Lung microvascular endothelial cell (primary cell): ENCODE measurements at places on chromosomes 6 and 20. TPM values are rescaled to one million over a fixed set of nuclear protein-coding genes. Genes with fewer than 3 reads are reported as not detected.

The GPLD1 gene
- total RNA-seq = under 0.01 and 0.20 TPM in 2 replicates

The AKAP12 gene
- 250 and 900 TPM in 2 replicates for total RNA-seq

The MOCS3 gene
- total RNA-seq = 5.4 and 7.9 TPM in 2 replicates

The COL9A3 gene
- total RNA-seq = 0.44 and 0.99 TPM in 2 replicates

The ZC2HC1B gene
- not detected in 2 replicates for total RNA-seq

The RHAG gene
- not detected in 2 replicates for total RNA-seq

The THBS2 gene
- 2.0 and 2.4 TPM in 2 replicates for total RNA-seq

The TFAP2B gene
- total RNA-seq = not detected in 2 replicates

GRCh38 chr6:75101896-75102295, 104.0 kb downstream of the COL12A1 start:
- DNase-seq = peak; percentile 50

DNA sequence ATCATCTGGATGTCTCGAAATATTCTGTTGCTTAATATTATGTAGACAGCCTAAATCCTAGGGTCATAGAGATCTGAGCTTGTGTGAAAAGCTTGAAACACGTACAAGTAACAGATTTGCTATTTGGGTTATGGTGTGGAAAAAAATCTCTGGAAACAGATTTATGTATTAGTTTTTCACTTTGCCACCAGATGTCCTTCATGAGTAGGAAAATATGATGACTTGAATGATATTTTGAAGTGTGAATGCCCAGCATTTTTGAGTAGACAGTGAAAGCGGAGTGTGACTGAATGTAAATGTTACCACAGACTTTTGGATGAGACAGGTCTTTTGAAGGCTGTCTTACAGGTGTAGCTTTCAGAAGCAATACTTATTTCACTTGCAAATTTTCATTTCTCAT, 4.2 kb upstream of the BMP6 start:
- peak; percentile 59 for DNase-seq

DNA sequence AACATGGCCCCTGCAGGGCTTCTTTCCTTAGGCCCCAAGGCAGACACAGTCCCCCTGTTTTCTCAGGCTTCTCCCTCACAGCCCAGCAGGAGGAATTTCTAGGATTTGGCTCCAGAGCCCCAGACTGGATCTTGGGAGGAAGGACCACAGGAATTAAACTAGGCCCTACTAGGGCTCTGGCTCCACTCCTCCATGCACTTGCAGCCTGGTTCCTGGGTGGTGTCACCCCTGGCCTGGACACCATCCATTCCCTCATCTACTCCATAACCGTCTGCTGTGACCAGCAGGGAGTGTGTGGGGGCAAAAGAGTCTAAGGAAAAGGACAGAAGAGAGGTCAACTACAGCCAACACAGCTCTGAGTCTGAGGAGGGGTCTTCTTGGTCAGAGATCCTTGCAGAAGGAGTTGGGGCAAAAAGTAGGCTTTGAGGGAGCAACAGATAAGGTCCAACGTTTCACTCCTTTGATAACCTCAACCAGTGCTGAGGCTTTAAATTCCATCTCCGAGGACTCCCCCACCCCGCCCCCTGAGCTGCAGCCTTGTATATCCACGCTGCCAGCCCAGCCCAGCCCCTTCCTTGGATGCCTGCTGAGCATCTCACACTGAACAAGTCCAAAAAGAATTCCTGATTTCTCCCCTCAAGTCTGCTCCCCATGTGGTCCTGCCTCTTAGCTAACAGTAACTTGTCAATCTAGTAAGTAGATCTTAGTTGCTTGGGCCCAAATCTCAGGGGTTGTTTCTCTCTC, 27.9 kb upstream of the SPDEF start:
- no peak for DNase-seq

GRCh38 chr6:28525496-28526039, at the start of gene GPX5:
Gene GPX5, plus strand, starts transcription at chr6:28525881. Its CDS starts 133 bp downstream, at chr6:28526014.
- no peak for DNase-seq

DNA sequence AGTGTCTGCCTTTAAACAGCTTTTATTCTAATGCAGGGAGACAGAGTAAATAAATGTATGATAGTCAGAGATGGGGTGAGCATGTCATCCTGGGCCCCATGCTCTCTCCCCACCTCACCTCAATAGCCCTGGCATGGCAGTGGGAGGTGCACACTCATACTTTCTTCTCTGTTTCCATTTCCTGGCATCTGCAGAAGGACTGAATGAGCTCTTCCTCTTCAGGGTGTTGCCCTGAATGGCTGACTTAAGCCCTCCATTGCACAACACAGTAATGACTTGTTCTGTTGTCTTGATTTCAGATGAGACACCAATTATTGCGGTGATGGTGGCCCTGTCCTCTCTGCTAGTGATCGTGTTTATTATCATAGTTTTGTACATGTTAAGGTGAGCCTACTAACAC, 57.0 kb upstream of the GNRH2 start:
- DNase-seq = peak; percentile 41

DNA sequence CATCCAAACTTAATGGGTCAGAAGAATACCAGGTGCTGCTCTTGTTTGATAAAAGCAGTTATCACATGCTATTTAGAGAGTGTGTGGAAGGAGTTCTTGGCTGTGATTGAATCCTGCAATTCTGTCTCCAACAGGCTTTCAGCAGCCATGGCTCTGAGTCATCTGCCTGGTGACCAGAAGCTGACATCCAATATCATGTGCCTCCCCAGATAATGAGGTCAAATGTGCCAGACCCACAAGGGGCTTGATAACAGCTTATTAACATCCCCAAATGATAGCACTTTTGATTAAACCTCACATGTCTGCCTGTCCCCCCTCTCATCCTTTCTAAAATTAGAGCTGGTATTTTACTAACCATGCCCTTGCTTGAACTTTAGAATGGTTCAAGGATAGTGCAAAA, 175.7 kb upstream of the PLN start:
- DNase-seq = no peak

- no peak for DNase-seq
Measured at GRCh38 chr6:166203641-166204222, 36.1 kb upstream of the TBXT start.

GRCh38 chr6:80639181-80639629, 532.7 kb downstream of the BCKDHB start:
- no peak for DNase-seq

DNA sequence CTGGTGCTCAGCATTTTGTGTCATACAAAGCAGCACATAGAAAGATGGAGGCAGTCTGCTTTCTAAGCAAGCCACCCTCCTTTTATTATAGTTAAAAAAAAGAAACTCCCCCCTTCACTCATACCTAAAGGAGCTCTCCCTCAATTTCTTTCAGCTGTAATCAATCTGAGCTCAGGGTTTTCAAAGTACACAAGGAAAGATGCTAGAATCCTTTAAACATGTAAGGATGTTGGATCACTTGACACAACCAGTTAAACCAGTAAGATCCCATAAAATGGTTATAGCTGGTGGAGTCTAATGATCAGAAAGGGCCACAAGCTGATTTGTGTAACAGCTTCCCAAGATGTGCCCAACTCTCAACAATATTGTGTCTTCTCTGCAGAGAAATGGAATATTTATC, at the start of gene CALHM4:
CALHM4 (plus strand) TSS at position 301 of the 400 bp plus-strand sequence; CDS start at position 344, 43 bp downstream.
- no peak for DNase-seq

- no peak for DNase-seq
Measured at GRCh38 chr20:5526516-5526915, 209.8 kb upstream of the PROKR2 start.

DNA sequence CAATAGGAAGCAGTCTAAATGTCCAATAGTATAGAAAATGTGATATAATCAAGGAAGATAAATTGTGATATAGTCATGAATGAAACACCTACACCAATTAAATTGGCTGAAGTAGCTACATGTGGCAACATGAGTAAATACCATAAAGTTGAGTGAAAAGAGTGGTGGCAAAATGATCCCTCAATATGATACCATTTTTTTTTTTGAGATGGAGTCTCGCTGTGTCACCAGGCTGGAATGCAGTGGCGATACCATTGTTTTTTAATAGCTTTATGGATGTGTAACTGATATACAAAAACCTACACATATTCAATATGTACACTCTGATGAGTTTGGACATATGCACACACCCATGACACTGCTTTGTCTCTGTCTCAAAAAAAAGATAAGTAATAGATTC, 20.9 kb upstream of the ILRUN start:
- DNase-seq = no peak

DNA sequence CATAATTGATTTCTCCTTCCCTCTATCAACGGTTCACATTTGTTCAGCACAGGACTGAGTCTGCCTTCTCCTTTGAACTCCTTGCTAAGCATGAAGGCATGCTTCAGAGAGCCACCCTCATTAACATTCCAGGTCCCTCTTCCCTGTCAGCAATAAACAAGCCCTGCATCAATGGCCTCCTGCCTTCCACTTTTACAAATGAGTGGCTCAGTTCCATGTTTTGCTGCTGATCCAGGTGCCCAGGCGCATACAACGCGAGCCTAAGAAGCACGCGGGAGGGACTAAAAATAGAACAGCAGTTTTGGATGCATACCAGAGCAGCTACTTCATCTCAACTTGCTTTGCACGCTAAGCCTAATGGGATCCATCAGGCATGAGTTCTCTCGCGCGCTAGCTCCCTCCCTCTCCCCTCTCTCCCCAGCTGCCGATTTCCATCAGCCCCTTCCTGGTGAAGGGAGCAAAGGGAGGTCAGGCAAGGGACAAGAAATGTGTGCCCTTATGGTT, 53.4 kb downstream of the TRAF3IP2 start:
- peak; percentile 68 for DNase-seq

DNA sequence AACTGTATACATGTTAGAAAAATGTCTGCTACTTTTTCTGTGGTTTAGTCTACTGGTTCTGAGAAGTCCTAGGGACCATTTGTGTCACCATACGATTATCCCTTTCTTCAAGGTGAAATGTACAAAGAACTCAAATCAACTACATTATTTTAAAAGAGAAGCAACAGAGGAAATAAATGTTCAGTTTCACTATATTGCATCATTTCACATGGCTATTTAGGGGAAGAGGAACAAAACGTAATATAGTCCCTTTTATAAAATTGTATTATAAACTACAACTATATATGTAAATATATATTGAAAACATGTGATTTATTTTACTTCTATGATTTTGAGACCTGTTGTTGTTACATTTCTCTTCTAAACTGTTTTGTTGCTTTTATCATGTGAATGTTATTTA, 1308.0 kb downstream of the EPHA7 start:
- no peak for DNase-seq

- no peak for DNase-seq
Measured at GRCh38 chr6:133827766-133828165, 61.1 kb upstream of the TCF21 start.

DNA sequence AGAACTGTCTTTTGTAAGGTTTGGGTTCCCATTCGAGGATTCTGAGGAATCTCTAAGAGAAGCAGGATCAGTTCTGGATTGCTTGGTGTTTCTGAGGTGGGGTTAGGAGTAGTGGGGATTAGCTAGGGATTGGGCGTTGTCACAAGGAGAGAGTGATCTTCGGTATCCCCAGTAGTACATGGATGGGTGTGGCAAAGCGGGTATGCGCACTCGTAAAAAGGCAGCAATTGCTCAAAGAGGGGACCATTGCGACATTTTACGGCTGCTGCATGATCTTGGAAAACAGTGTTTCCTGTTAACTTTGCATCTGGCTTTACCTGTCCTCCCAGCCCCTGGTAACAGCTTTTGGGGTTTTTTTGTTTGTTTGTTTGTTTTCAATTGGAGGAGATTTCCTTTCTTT, 9.7 kb upstream of the ZSCAN9 start:
- DNase-seq = no peak

DNA sequence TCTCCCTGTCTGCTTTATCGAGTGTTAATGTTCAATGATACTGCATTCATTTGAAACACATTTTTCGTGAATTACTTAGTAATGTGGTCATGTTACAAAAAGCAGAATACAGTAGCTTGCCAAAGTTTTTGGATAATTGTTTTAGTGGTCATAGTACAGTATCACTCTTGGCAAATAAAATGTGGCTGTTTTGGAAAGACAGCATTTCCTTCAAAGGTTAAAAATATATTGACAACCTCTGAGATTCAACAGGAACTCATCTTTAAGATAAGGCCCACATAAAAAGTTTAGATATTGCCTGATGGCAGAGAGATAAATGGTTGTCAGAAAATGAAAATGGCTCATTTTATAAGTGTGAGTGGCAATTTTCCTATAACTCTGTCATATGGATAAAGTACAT, 297.7 kb upstream of the MAN1A1 start:
- DNase-seq = no peak

GRCh38 chr6:155795173-155795796, 339.6 kb upstream of the NOX3 start:
- DNase-seq = peak; percentile 11

GRCh38 chr6:41932378-41932777, 9.2 kb downstream of the CCND3 start:
- no peak for DNase-seq

- no peak for DNase-seq
Measured at GRCh38 chr6:24923885-24924401, 11.8 kb downstream of the RIPOR2 start.

GRCh38 chr6:30554962-30555815, 1.1 kb downstream of the GNL1 start:
- DNase-seq = peak; percentile 60

GRCh38 chr6:82006027-82006738, 241.4 kb downstream of the IBTK start:
- DNase-seq = peak; percentile 58

- peak; percentile 40 for DNase-seq
Measured at GRCh38 chr20:34720266-34720665, 16.1 kb downstream of the TP53INP2 start.

DNA sequence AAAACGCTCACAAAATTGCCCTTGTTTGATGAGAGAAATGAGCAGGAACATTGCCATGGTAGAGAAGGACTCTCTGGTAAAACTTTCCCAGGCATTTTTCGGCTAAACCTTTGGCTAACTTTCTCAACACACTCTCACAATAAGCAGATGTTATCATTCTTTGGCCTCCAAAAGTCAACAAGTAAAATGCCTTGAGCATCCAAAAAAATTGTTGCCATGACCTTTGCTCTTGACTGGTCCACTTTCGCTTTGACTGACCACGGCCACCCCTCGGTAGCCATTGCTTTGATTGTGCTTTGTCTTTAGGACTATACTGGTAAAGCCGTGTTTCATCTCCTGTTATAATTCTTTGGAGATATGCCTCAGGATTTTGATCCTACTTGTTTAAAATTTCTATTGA, 41.1 kb upstream of the PREP start:
- no peak for DNase-seq

DNA sequence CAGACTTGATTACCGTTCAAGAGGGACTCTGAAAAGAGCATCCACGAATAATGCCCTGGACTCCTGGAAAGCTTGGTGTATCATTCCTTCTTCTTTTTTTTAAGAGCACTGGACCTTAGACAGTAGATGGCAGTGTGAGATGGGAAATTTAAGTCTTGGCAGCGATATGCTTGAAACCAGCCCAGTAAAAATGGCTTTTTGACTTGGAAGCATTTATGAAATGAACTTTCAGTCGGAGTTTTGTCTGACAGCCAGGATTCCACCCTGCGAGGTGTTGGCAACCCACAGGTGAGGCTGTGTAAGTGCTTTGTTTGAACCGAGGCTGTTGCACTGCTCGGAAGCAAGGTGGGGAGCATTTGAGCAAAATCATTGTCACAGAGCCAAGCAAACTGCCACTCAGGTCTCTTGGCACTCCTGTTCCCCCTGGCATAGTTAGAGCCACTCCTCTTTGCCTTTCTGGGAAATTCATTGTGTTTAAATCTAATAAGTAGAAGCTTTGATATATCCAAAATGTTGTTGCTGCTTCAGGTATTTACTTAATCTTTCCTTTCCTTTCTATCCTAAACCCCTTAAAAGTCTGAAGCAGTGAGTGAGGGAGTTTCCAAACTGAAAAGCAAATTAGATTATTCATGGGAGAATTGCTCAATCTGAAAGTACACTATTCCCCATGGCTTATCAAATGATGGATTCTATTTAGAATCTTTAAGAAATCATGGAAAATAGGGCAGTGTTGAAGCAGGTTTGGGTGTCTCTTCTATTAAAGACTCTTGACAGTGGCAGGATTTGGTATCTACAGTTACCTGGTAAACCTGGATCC, 272.8 kb upstream of the SLC35B3 start:
- DNase-seq = no peak

- DNase-seq = no peak
Measured at GRCh38 chr20:44247131-44247571, at the start of gene GDAP1L1. Gene GDAP1L1, plus strand, starts transcription at chr20:44247308. Its CDS starts 27 bp downstream, at chr20:44247335.
